Foreskin keratinocyte (primary cell): ENCODE measurements at places on chromosomes 2 and 18. TPM values are rescaled to one million over a fixed set of nuclear protein-coding genes. Genes with fewer than 3 reads are reported as not detected.

Gene KATNAL2
- 0.95 and 1.3 TPM in 2 replicates for total RNA-seq

DNA sequence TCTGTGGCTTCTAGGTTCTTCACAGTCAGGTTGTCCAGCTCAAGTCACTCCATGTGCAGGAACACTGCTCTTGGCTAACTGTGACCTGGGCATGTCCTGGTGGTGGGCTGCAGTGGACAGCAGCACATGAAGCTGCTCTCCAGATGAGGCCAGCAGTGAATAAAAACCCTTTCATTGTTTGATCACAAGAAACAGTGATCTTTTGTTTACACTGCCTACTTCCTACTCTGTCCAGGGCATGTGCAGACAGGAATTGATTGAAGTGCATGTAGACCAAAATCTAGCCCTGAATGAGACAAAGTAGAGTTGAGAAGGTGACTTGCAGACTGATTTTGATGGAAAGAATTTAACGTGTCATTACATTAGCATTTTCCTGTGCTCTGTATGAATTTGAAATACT lies 34.9 kb downstream of the BCL2L11 start:
- peak; percentile 87 for DNase-seq

DNA sequence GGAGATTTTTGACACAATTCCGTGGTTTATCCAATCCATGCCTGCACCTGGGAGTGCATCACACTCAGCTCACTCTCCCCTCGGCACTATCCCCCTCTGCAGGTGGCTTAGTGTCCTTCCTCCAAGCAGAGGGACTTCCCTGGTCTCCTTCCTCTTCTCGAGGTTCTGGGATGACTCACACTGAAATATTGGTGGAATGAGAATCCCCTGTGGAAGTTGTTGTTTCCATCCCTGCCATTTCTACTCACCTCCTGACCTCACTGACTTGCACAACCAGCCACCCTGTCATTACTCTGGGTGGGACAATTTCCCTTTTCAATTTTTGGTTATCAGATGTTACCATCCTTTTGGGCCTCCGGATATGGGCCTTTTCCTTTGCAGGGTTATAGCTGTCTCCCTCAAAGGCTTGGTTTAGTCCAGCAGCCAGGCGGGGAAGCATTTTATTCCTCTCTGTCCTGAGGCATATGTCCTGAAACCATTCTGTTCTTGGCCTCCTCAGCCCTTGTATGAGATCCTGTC lies 59.9 kb downstream of the PTPRM start:
- DNase-seq: peak; percentile 67

Gene RPL37A
- 3,814 and 4,088 TPM in 2 replicates for total RNA-seq

DNA sequence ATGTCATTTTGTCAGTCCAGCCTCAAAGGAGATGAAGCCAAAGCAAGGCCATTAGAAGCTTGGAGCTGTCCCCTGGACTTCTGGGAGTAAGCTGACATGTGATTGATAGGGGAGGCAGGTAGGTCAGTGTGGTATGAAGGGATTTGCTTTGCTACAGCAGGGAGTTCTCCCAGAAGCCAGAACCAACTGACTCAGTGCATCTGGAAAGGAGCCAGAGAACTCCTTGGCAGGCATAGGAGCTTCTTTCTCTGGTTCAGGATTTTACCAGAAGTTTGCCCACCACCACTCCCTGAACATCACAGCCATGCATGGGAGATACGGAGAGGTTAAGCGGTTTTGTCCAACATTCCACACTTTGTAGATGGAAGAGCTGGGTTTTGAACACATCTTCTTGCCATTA lies 24.5 kb upstream of the KCNE4 start:
- DNase-seq: peak; percentile 66

DNA sequence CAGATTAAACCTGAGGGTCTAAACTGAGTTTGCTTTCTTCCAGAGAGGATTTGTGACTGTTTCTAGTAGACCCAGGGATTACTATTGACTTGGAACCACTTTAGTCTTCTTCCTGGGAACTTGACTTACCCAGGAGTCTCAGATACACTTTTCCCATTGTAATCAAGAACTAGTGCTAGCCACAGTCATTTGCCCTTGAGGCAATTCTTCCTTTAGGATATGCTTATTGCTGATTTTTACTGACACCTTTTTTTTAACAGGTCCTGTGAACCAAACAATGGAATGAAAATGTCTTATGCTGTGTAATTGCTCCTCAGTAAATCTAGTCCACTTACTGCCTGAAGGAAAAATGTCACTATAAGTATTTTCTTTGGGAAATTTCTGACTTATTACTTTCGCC lies 78.3 kb downstream of the TAF4B start:
- DNase-seq: no peak

Gene AKAIN1
- total RNA-seq: not detected in 2 replicates
